Prostate gland (tissue), 2 donors: ENCODE measurements at places on chromosomes 1 and 21. TPM values are rescaled to one million over a fixed set of nuclear protein-coding genes. Genes with fewer than 3 reads are reported as not detected.

Gene PROK1
- total RNA-seq, result 75.3 TPM

Gene COPA
- 123 TPM for total RNA-seq

Gene CCDC27
- total RNA-seq, result 0.97 TPM

Gene CHIA
- total RNA-seq, result not detected

Gene SPATA45
- not detected for total RNA-seq

Gene DNAJC28
- 4.4 TPM for total RNA-seq

Gene TSSK3
- not detected for total RNA-seq

Gene ALPL
- 6.3 TPM for total RNA-seq

Gene CD1D
- total RNA-seq, result 1.3 TPM
